ENCODE measurements at places on chromosomes 12 and 14.

GRCh38 chr12:13947276-13947946, 34.0 kb downstream of the GRIN2B start:
- no peak for DNase-seq

- no peak for DNase-seq
Measured at GRCh38 chr12:9741726-9742125, 8.8 kb upstream of the CLECL1 start.

DNA sequence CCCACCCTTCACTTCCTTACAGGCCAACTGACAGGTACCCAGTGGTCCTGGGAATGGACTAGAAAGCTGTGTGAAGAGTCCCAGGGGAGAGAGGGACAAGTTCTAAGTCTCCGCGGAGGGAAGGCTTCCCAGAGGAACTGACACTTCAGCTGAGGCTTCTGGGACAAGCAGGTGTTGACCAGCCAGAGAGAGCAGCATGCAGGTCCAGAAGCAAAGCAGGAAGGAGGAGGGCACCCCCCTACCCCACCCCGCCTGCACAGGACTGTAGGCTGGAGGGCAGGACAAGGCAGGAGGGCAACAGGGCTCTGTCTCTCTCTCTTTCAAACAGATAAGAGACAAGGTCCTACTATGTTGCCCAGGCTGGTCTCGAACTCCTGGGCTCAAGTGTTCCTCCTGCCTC, 58.2 kb upstream of the CORO1C start:
- DNase-seq, result no peak

GRCh38 chr14:56887216-56887615, 76.9 kb upstream of the OTX2 start:
- DNase-seq, result no peak

DNA sequence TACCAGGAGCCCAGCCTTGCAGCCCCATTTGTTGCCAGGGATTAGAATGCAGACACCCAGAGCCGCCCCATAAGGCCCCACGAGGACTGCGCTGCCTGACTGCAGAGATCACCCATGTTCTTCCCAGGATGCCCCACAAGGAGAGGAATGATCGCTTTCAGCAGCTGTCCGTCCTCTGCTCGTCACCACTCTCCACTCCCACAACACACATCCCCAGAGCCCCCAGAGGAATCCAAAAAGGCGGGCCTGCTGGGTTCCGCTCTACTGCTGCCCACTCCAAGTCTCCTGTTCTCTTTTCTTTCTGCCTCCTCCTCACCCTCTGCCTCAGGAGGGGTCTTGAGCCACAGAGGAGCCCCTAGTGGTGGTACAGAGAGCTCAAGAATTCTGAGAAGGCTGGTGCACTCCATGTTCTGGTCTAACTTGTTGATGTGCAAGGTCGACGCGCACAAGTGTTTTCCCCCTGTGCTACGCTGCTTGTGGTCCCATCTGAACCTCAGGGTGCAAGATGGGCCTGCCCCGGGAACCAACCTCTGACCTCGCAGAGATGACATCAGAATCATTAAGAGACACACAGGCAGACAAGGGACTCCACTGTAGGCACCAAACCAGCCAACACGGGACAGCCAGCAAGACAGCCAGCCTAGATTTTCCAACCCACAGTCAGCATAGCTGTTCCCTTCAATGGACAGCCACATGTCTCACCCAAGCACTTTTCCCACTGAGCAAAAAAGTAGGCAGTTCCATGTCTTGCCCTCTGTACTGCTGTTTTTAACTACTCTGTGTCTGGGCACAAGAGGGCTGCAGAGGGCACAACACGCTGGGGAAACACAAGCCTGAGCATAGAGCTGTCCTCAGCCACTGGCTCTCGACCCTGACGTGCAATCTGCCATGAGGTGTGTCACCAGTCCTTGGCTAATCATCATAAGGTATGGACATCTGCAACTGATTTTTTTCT, 29.9 kb downstream of the PXN start:
- DNase-seq, result no peak

- DNase-seq, result no peak
Measured at GRCh38 chr12:128916425-128916824, 63.1 kb downstream of the GLT1D1 start.

DNA sequence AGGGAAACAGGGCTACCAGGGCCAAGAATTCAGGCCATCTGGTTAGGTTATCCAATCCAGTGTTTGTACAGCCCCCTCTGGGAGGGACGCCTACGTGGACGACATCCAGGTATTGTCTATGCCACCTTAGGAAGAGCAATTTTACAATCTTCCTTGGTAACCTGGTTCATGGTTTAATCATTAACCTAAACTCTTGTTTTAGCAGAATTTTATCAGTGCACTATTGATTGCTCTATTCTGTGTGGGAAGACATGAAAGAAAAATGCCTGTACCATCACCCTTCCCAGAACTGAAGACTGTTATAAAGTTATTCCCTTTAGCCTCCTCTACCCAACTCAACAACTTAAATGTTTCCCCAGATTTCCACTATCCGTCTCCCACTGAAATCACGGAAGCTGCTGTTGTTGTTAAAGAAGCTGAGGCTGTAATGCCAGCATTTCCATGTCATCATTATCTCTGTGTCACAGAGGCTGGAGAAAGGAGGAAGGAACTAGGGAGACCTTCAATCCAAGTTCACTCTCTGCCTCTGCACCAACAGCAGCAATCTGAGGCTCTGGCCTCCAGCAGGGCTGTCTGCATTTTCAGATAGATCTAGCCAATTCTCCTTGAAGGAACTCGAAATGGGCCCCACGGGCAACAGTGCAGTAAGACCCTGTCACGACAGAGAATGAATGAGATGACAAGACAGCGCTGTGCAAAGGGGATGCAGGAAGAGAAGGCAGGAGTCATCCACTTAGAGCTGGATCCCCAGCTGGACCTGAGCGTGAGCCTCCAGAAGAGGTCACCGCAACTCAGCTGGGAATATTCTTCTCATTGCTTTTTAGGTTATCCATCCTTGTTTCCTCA, 183.4 kb upstream of the GZMB start:
- DNase-seq, result no peak

- no peak for DNase-seq
Measured at GRCh38 chr12:123278101-123278627, 6.5 kb upstream of the CDK2AP1 start.

DNA sequence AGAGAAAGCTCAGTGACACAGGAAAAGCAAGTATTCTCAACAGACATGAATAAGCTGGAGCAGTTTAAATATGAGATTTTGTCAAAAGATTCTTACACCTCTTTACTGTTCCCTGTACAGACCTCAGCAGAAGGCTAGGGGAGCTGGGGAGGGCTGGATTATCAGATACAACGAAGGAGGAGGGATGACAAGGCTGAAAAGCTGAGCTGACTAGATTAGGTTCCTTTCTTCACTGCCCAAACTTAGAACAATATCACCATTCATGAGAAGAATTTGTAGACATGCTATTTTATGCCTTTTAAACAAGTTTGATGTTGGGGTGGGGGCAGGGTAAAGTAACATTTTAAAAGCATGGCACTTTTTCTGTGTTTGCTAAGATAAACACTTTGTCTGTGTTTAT, 611.1 kb downstream of the AACS start:
- no peak for DNase-seq

DNA sequence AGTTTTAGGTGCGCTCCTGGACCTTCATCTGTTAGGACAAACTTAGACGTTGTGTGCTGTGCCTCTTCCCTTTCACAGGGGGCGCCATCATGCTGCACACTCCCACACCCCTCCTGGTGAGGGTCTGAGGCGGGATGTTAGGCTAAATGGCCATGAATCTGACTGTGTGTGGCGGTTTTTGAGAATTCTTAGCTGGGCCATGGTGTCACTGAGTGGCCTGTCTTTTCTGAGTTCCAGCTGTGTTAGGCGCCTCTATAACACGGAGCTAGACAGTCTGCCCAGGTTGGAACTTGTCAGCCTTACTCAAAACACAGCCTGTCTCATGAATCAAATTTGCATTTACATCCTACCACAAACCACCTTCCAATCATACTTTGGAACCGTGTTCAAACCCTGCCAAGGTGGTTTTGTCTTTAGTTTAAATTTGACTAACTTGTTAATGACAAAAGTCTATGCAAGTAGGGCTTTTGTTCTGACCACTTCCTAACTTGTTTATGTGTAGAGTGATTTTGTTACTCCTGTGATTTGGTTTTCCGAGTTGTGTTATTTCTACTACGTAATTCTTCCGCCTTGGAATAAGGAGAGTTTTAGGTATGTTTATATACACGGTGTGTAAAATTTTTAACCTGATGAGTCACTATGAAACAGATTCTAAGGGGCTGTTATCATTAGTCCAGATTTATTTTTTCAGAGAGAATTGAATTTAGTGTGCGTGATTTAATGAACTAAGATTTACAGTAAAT, 19.6 kb downstream of the ACVR1B start:
- peak; percentile 62 for DNase-seq

DNA sequence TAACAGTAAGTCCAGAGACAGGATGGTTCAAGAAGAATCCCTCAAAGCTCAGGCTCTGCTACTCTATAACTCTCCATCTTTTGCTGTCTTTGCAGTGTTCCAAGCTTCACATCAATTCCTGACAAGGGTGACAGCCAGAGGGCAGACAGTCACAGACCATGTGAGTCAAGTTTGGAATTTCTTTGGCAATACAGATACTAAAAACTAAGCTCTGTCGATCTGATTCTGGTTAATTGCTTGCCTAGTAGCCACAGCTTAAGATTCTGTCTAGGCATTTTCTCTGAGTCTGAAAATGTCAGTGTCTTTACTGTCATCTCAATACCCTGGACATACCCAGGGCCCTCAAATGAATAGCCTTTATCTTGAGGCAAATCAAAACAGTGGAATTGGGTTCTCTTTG, 153.7 kb downstream of the CEP128 start:
- DNase-seq, result no peak

DNA sequence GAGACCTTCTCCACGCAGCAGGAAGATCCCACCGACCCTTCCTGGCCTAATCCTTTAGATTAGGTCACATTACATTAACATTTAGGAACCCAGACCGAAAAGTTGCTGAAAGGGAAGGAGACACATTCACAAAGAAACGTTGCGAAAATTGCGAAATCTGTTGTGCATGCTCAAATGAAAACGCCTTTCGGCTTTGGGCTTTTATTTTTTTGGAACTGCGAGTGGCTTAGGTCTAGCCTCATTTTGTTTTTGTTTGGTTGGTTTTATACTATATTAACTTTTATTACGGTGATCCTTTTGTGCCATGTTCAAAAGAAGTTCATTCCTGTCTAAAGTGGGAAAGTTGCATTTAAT, 1.5 kb downstream of the MYF6 start:
- no peak for DNase-seq

GRCh38 chr14:85054178-85054577, 475.8 kb upstream of the FLRT2 start:
- no peak for DNase-seq

DNA sequence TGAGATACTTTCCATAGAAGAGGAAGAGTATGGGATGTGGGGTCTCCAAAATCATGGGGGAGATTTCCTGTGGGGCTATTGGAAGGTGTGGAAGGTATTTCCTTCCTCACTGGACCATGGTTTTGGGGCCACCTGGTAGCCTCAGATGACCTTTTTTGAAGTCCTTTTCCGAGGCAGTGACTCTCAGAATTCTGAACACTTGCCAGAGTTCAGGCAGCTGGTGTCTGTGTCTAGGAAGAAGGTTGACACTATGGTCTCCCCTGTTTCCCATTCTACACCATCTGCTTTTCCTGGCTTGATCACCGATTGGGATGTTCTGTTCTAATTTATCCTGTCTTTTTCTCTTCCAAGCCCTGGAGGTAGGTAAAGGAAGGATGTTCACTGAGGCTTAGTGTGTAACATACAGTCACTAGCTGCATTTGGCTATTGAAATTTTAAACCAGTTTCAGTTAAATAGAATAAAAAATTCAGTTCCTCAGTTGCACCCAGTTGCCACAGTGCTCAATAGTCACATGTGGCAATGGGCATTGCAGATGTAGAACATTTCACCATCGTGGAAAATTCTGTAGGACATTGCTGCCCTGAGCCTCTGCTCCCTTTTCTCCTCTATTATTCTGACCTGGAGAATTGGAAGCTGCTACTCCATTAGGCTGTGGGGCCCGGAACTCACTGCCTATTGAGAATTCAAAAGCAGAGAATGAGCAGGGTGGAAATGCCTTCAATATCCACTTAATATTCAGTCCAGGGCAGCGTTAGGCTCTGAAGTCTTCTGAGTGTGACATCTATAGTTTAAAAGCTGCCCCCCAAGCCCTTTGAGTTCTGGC, 11.0 kb upstream of the PLEKHG3 start:
- no peak for DNase-seq

DNA sequence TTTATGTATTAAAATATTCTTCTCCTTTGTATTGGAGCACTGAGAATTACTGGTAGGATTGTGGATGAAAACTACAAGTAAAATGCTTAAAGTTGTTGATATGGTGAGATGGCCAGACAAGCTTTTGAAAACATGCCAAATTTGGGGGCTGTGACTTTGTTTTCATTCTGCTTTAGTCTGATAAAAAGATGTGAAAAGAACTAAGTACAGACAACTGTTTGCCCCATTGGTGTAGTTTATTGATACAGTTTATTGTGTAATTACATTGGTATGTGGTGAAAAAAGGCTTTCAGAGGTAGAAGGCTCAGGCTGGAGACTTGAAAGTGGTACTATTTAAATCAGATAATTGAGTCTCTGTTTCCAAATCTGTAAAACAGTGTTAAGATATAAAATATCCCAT, 746.8 kb downstream of the DIO2 start:
- peak; percentile 14 for DNase-seq

DNA sequence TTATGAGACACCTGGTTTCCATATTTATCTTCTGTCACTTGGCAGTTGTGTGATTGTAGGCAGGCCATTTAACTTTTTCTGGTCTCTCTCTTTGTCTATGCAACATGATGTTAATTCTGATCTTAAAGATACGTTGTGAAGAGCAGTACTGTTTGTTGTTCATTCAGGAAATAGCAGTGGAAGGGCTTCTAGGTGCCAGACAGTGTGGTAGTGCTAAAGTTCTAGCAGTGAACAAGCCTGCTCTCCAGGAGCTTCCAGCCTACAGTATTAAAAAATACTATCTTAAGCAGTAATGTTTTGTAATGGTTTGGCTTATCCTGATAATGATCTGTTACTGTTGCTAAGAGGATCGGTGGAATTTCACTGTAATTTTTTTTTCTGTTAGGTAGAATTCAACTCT, 15.2 kb downstream of the NAA30 start:
- no peak for DNase-seq

GRCh38 chr14:100432652-100433427, 109.7 kb downstream of the SLC25A47 start:
- no peak for DNase-seq

- no peak for DNase-seq
Measured at GRCh38 chr12:40324261-40324660, 99.5 kb downstream of the LRRK2 start.

DNA sequence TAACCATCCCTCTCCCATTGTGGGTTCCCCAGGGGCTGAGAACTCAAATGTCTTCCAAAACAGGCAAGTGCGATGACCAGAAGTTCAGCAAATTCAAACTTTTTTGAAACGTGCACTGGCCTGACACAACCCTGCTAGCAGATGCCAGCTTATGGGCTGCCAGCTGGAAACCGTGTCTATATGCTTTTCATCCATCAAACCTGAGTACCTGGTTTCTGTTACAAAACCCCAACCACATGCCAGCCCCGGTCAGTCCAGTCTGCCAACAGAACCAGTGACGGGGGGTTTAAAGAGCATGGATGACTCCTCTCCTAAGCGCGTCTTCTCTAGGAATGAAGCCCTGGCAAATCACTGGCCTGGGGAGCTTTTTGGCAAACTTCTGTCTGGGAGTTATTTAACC, 189.7 kb downstream of the TTC7B start:
- no peak for DNase-seq

GRCh38 chr12:76820888-76821482, 57.1 kb downstream of the ZDHHC17 start:
- peak; percentile 28 for DNase-seq
